ENCODE measurements at places on chromosomes 5 and 9.

DNA sequence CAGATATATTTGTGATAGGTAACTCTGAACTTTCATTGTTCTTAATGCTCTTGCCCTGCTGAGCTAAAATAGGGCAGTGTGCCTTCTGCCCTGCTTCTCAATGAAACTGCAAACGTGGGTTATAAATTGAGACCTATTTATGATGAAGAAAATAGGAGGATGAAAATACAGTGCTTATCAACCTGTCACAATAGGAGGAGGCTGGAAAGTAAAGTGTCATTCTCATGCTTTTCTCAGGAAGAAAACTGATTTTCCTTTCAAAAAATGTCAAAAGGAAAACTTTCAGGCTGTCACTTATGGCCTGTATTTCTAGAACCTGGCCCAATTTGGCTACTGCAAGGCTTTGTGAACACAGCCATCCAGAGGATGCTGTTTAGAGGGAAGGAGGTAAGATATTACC, 130.3 kb upstream of the TUSC1 start:
- DNase-seq, result no peak

- no peak for DNase-seq
Observed at GRCh38 chr9:26675035-26675434, 217.6 kb downstream of the CAAP1 start.

GRCh38 chr5:123524146-123524545, 12.2 kb downstream of the CSNK1G3 start:
- DNase-seq, result no peak

DNA sequence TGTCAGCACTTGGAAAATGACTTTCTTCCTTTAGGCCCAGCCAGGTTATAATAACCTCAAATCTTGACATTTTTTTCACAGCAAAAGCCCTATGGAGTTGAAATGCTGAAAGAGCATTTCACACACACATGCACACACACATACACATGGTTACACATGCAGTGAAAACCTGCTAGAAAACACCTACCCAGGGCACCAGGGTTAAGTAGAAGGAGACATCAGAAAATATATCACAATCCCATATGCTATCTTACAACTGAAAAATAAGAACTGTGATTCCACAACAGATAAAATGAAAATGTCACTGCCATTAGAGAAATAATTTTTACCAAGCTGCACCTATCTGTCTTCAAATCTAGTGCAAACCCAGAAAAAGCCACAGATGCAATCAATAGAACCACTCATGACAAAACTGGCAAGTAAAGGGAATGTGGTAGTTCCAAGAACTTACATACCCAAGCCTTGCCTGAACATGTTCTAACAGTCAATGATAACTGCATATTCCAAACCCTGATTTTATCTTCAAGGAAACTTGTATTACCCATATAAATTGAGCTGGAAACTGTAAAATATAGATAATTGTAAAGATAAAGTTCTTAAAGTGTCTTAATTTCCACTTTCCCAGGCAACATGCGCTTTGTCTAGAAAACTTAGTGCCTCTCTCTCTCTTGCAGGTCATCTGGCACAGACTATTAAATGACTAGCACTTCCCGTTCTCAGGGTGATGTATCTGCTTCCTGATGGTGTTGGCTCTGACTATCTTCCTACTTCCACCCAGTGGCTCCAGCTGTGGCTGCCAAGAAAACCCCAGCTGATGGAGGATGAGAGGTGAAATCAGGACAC, 250.2 kb upstream of the PTGER4 start:
- DNase-seq, result no peak

DNA sequence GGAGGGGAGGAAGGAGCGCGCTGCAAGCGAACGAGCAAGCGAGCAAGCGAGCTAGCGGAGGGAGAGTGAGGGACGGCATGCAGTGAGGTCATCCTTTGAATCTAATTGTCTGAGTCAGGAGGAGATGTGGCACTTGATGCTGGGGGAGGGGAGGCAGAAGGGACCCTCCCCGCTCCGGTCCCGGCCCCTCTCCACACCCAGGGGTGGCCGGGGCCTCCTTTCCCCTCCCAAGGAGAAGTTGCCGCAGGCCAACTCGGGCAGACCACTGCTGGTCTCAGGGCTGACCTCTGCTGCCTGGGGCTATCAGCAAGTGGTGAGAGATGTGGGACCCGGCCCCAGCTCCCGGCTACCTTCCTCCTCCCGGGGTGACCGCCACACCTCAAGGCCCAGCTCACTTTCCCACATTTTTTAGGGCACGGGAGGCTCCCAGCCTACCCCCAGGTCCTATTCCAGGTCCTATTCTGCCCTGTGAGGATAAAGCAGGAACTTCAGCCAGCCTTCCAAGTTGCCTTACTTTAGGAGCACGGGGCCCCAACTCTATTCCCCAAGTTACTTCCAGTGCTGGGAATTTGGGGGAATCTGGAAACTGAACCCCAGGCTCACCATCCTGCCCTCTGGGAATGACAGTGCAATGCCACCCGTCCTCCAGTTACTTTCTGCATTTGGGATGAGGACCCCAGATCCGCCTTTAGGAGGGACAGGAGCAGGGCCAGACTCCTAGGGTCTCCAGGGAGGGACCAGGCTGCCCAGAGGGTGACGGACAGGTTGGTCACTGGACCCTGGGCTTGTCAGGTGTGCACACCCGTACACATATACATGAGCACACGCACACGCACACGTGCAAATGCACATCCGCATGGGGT, 11.1 kb downstream of the CNTFR start:
- no peak for DNase-seq

DNA sequence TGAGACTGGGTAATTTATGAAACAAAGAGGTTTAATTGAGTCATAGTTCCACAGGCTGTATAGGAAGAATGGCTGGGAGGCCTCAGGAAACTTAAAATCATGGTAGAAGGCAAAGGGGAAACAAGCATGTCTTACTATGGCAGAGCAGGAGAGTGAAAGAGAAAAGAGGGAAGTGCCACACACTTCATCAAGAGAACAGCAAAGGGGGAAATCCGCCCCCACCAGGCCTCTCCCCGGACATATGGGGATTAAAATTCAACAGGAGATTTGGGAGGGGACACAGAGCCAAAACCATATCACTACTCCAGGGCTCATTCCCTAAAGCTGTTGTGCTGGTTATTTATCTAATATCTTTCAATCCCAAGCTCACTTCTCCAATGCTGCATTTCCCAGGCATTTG, 50.2 kb upstream of the NR3C1 start:
- no peak for DNase-seq

GRCh38 chr5:6066016-6066415, 312.3 kb downstream of the MED10 start:
- DNase-seq, result no peak

DNA sequence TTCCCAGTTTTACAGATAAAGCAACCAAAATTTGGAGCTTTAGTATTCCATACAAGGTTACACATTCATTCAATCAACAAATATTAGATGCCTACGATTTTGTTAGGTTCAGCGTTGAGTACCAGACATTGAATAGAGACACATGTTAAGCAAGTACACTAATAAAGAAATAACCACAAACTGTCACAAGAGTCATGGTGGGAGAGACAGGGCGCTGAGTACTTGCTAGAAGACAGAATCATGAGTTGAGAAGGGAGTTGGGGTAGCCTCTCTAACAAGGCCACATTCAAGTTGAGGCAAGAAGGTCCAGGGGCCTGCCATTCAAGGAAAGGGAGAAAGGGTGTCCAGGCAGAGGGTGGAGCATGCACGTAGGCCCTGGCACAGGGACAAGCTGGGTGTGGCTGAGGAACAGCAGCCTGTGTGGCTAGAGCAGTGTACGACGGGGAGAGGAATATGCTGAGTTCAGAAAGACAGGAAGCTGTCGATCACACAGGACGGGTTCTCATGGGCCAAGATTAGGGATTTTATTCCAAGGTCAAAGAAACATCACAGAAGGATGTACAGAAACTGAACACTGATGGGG, 17.0 kb downstream of the CDK5RAP2 start:
- DNase-seq, result no peak

GRCh38 chr5:141084487-141084989, 9.9 kb upstream of the PCDHB2 start:
- DNase-seq, result peak; percentile 27

Data from stimulated activated CD4-positive, alpha-beta T cell treated with anti-CD3 and anti-CD28 coated beads, Interleukin-4, amount 100 ng/mL, for 24 hours (primary cell).